Stimulated activated CD4-positive, alpha-beta T cell treated with anti-CD3 and anti-CD28 coated beads, TNF-alpha, amount 100 ng/mL, for 4 hours (primary cell): ENCODE measurements at places on chromosomes 3 and 15.

GRCh38 chr15:61807281-61807929 lies 252.8 kb downstream of the VPS13C start:
- no peak for DNase-seq

DNA sequence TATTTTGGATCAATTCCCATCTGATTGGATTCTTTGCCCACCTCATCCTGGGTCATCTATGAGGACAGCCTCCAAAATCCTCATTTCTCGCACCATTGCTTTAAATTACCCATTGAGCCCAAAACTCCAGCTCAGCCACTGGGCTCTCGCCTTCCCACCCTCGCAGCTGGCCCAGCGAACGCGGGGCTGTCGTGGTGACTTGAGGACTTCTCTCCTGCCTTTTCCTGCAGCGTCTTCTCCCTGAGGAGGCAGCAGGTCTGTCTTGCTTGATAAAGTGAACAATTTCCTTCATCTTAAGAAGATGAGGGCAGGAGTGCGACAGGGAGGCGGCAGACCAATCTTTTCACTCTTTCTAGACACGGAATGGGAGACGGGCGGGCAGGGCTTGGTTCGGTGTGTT lies 33.0 kb upstream of the SNRPA1 start:
- DNase-seq: no peak

DNA sequence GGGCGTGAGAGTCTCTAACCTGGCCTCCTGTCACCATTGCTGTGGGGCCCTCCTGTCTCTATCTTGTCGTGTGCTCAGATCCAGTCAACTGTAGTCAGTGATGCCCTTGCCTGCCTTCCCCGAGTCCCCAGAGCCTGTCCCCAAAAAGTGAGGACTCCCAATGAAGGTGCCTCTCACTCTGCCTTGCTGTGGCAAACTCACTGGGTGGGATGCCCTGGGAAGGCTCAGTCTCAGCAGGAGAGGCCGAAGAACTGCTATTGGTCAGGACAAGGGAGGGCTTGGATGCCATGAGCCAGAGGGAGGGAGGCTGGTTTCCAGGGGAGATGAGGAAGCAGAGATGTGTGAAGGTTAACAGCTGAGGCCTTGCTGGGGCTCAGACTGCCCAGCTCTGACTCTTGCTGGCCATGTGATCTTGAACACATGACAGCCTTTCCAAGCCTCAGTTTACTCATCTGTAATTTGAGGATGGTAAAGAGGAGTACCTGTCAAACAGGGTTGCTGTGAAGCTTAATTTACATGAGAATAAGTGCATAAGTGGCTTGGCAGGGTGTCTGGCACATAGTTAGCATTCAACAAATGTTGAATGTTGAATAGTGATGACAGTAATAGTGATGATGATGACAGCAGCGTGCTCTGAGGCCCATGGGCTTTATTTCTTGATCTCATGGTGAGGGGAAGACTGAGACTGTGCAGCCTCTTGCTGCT lies 8.2 kb downstream of the KY start:
- no peak for DNase-seq

DNA sequence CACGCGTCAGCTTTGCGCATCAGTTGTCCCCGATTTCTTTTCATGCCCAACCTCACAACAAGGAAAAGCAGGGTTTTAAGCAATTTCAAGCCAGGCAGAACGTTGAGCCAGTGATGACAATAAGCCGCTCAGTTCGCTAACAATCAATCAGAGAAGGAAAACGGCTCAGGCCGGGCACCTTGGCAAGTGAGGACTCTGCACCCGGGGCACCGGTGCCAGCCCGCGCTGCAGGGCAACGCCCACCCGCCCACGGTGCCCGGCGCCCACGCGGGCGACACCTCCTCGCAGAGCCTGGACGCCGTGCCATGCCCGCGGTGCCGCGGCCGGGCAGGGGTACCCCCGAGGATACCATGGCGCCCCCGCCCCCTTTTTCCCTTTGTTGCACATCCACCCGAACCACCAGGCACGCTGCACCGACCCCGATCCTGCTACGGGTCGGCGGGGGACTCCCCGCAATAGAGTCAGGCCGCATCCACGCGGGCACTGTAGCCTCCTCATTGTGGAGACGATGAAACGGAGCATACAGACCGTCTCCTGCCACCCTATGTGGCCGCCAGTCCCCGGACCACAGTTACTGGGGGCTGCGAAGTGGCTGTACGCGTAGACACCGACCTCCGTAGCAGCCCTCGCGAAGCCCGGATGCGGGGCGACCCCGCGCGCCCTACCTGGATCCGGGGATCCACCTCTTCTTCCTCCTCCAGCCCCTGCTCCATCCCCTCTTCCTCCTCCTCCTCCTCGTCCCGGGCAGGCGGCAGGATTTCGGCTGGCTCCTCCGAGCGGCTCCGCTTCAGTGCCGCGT lies 581 bp downstream of the SH3BP5 start:
- peak; percentile 35 for DNase-seq

DNA sequence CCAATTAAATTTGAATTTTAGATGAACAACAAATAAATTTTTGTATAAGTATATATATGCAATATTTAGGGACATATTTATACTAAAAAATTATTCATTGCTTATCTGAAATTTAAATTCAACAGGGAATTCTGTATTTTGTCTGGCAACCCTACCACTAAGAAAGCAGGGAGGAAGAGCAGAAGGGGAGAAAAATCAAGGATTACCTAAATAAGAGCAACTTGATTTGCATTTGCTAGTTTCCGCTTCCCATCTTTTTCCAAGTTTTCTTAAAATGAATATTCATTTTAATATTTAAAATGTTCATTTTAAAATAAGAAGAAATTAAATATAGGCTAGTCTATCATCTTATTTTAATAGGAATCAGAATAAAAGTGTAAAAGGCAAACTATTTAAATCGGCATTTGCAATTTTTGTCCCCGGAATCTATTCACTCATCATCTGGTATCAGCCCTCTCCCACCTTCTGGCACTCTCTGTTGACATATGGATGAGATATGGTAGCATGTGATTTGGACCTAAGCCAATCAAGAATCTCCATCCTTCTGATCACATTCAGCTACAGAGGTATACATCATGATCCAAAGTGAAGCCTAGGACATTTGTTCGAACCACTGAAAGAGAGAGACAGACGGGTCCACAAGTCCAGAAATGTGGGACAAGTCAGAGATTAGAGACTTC lies 82.6 kb downstream of the TRANK1 start:
- no peak for DNase-seq

GRCh38 chr3:46371519-46372340 lies 984 bp downstream of the CCR5 start:
- no peak for DNase-seq

- DNase-seq: no peak
Observed at GRCh38 chr3:65953301-65953812, 85.4 kb downstream of the MAGI1 start.

DNA sequence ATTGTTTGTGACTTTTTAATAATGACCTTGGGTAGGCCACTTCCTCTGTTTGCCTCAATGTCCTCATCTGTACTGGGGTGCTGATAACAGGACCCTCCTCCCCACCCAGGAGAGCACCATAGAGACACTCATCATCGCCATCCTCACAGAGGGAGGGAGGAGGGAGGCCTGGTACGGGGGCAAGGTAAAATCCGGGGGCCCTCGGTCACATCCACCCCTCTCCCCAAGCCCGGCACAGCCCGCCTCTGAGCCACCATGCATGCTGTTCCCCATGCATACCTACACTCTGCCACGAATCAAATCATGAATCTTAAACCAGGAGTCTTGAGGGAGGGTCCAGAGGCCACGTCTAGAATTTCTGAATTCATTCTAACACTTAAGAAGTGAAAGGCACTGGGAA lies 74.9 kb upstream of the IQSEC1 start:
- no peak for DNase-seq

DNA sequence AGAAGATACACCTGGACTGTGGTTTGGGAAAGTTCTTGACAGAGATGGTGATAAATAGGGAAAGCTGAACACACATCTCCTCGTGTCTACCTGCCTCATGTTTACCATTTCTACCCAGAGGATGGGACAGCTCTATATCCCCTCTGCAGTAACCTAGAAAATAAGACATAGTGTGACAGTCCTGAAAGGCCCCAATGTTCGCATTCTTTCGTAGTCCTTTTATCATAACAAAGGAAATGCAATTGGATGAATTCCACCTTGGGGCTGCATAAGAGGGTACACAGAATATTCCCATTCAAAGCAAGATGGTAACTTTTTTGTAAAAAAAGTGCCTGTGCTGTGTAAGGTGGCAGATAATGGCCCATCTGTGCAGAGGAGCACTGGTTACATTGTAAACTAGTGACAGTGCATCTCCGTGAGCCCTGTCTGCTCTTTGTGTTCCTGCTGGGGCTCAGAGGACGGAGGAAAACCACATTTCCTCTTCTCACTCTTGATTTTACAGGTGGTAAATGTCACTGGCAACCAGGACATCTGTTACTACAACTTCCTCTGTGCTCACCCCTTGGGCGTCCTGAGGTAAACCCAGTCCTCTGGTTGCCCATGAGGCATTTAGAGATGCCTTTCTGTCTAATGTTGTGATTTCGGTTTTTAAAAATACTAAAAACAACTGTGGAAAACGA lies 74.3 kb downstream of the SIDT1 start:
- DNase-seq: no peak

DNA sequence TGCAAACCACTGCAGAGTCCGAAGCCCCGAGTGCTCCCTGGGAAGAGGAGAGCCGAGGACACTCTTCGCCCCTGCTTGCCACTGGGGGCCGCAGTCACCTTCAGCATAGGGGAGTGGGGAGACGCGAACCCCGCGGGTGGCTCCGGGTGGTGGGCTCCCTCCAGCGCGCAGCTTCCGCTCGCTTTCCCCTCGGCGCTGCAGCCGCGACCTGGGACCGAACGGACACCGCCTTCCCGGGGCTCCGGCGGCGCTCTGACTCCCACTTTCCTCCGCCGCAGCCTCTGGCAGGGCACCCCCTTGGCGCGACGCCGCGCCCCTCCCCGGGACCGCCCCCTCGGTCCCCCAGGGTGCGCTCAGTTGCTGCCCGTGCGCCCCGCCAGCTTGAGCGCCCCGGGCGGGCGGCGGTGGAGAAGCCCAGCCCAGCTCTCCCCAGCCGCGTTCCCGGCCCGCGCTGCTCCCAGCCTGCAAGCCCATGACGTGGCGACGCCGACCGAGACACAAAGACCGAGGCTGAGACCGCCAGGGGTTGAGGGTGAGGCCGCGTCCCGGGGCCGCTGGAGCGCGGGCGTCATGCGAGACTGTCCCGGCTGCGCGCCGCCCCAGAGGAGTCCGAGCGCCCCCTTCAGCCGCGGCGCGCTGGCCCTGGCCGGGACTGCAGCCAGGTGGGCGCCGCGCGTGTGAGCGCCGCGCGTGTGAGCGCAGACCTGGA lies at the start of gene MINAR1:
Gene MINAR1 (plus strand): TSS at position 701 of the 709 bp plus-strand sequence. CDS start 23,812 bp downstream, outside the sequence.
- no peak for DNase-seq

GRCh38 chr3:117408811-117409210 lies 699.2 kb downstream of the TUSC7 start:
- DNase-seq: no peak

GRCh38 chr15:67504796-67505195 lies 16.1 kb upstream of the C15orf61 start:
- DNase-seq: no peak

DNA sequence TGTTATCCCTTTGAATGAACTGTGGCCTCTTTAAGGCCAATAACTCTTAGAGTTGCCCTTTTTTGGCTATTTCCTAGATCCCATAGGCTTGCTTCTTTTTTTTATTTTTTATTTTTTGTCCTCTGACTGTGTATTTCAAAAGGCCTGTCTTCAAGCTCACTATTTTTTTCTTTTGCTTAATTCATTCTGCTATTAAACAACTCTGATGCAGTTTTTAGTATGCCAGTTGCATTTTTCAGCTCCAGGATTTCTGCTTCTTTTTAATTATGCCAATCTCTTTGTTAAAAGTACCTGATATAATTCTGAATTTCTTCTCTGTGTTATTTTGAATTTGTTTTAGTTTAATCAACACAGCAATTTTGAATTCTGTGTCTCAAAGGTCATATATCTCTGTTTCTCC lies 912.1 kb downstream of the PLOD2 start:
- no peak for DNase-seq

- no peak for DNase-seq
Observed at GRCh38 chr15:40543082-40543481, 21.8 kb downstream of the CCDC32 start.

DNA sequence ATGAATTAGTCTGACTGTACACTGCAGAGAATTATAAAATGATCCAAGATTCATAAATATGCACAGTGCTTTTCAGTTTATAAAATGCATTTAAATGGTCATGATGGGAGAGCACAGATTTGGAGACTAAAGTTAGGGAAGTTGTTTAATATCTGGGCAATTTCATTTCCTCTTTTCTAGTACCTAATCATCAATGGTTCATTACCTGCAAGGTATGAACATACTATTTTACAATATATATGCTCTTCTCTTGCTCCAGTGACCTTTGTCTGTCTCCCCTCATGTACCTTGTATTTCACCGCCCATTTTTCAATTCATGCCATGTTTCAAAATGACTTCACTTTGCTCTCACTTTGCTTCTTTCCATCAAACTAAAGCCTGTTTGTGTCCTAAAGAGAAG lies 114.5 kb downstream of the SUCNR1 start:
- no peak for DNase-seq

DNA sequence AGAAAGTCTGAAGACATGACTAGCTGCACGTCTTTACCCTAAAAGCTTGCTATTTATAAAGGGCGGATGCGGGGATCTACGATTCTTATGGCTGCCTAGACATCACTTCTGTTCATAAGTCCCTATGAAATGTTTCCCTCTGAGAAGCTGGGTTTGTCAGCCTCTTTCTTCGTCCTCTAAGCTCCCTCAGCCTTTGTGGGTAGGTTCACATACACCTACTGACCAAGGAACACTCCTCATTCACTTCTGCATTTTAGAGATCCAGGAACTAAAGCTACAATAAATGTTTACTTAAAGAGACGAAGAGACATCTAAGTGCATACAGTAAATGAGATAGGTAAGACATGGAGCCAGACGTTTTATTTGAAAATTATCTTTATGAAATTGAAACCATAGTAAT lies 16.7 kb upstream of the RAMAC start:
- no peak for DNase-seq

- DNase-seq: no peak
Observed at GRCh38 chr15:60044636-60045270, 40.6 kb downstream of the FOXB1 start.

GRCh38 chr3:19901337-19901736 lies 32.7 kb downstream of the EFHB start:
- DNase-seq: no peak

- no peak for DNase-seq
Observed at GRCh38 chr15:93217343-93217742, 128.3 kb upstream of the RGMA start.

- DNase-seq: no peak
Observed at GRCh38 chr3:24242012-24242698, 252.5 kb downstream of the THRB start.

DNA sequence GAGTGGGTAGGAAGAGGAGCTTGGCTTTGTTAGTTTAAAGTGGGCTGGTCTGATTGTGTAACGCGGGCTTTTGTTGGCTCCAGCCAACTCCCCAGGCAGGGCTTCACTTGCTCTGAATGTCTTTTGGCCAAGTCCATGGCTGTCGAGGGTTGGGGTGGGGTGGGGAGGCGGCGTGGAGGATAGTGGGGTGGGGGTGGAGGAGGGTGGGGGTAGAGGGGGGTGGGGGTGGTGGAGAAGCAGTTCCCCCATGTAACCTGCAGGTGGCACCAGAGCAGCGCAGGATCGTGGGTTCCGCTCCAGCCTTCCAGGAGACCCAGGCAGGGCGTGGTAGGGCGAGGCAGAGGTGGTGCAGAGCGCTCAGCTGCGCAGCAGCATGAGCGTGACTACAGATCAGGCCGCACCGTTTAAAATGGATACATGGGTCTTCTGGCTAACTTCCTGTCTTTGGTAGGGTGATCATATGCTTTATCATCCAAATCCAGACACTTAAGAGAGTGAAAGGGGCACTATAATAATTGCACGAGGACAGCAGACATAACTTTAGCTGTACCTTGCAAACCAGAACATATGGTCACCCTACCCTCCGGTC lies 28.3 kb downstream of the GOLGA6A start:
- DNase-seq: peak; percentile 48

- no peak for DNase-seq
Observed at GRCh38 chr3:137191951-137192350, 234.2 kb downstream of the IL20RB start.
